Amniotic epithelial cell (primary cell): ENCODE measurements at places on chromosomes 5 and 9.

DNA sequence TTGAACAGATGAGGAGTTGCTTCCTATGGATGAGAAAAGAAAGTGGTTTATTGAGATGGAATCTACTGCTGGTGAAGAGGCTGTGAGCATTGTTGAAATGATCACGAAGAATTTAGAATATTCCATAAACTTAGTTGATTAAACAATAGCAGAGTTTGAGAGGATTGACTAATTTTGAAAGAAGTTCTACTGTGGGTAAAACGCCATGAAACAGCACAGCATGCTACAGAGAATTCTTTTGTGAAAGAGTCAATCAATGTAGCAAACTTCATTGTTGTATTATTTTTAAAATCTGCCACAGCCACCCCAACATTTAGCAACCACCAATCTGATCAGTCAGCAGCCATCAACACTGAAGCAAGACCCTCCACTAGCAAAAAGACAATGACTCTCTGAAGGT lies 309.1 kb downstream of the SPOCK1 start:
- DNase-seq = no peak

DNA sequence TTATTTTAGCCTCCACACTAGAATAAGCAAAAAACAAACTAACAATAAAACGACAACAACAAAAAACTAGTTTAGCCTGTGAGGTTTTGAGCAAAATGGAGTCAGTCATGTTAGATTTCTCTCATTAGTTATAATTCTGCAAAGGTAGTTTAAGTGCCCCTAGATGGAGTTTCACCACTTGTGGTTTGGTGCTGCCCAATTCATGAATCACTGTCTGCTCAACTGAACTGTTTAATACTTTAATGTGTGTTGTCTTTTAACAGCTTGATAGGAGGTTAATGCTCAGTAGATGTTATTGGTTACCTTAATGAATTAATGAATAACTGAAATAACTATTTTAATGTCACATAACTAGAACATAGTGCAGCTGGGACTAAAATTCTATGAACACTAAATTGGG lies 3.5 kb upstream of the PLAA start:
- no peak for DNase-seq

GRCh38 chr5:180215783-180216630 lies 7.0 kb upstream of the RASGEF1C start:
- DNase-seq = no peak

DNA sequence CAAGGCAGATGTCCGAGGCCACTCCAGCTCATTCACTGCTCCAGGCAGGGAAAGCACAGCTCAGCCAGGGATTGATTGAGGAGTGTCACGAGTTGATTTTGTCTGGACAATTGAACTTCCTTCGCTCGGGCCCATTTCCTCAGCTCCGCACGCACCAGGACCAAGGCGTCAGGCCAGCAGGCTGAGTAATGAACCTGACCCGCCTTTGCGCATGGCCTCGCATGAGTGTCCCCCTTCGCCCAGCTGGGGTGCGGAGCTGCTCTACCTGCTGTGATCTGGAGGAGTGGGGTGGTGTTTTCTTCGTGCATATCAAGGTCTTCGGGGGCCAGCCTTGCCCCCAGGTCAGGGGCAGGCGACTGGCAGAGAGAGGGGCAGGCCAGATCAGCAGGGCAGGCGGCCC lies 44.0 kb downstream of the VAV2 start:
- no peak for DNase-seq

DNA sequence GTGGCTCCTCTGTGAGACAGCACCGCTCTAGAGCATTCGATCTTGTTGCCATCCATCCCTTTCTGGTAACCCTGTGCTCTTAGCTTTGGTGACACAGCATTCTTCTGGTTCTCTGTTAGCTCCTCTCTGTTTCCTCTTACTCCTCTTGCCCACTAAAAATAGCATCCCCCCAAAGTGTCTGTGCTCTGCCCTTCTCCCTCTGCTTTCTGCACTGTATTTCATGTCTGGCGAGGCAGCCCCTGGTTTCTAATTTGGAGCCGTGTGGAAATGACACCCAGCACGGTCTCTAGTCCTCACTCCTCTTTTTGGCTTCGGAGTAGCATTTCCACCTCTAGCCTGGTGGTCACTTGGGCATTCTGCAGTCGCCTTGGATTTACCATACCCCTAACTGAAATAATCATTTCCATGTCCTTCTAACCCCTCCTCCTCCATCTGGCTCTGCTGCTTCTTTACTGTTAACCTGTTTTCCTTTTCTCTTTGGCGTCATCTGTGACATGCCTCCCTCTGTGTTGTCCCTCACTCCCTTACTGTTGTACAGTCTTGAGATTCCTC lies 23.8 kb downstream of the NPR3 start:
- DNase-seq = no peak

DNA sequence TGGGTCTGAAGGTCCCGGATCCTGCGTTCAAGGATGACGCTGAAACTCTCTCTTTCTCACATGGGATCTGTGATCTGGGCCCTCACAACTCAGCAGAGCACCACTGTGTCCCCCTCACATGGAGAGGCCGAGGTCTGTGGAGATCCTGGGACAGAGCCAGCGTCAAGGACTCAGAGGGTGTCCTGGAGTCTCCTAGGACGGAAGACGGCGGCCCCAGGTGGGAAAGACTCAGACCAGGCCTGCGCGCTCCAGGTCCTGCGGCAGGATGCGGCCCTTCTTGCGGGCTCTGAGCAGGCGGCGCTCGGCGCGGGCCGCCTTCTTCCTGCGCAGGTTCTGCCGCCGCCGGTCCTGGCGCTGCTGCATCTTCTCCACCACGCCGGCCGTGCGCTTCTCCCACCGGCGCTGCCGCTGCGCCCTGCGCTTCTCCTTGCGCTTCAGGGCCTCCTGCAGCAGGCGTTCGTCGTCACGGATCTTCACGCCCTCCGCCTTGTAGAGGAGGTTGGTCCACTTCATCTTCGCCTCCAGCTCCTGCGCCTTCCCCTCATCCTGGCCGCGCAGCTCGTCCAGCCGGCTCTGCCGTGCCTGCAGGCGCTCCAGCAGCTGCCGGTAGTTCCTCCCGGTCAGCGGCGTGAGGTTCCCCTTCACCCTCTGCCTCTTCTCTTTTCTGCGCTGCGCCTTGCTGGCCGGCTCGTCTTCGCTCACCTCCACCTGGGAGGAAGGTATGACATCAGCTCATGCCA lies 4.2 kb downstream of the SURF6 start:
- DNase-seq = no peak

- DNase-seq = no peak
Observed at GRCh38 chr5:33008751-33009418, 297.8 kb downstream of the NPR3 start.

DNA sequence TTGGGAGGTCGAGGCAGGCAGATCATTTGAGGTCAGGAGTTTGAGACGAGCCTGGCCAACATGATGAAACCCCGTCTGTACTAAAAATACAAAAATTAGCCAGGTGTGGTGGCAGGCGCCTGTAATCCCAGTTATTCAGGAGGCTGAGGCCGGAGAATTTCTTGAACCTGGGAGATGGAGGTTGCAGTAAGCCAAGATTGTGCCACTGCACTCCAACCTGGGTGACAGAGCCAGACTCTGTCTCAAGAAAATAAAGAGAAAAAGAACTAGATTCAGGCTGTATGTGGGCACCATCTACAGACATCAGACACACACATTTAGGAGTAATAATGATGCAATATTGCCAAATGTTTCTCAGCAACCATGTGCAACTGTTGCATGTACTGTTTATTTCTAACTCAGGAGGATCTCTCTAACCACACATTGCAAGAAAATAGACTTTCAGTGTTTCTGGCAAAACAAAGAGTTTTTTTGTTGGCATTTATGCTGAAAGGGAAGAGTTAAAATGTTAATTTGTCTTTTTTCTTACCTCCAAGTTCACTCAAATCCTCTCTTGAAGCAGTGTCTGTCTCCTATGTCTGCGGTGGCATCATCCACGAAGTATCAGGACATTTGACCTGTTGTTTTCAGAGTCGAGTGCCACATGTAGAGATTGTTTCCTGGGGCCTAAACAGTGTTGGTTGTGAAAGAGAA lies 5.1 kb upstream of the ORM1 start:
- peak; percentile 84 for DNase-seq
